ENCODE measurements at places on chromosomes 11 and 22.

- no peak for DNase-seq
Measured at GRCh38 chr22:46007848-46008261, 30.9 kb upstream of the WNT7B start.

DNA sequence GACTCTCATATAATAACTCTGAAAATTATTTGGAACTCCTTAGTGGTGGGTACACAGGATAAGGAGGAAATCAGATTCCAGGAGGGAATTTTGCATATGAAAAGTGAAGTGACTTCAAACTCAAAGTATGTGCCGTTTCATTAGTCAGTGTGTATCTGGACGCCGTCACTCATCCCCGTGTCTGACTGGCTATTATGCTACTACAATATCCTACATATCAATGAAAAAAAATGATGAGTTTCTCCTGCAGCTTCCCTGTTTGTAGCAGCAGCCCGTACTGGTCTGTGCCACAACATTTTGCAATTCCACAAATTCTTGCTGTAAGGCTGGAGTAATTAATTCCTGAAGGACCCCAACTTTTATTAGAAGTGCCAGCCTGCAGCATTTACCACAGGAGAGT lies 16.5 kb downstream of the WT1 start:
- no peak for DNase-seq

DNA sequence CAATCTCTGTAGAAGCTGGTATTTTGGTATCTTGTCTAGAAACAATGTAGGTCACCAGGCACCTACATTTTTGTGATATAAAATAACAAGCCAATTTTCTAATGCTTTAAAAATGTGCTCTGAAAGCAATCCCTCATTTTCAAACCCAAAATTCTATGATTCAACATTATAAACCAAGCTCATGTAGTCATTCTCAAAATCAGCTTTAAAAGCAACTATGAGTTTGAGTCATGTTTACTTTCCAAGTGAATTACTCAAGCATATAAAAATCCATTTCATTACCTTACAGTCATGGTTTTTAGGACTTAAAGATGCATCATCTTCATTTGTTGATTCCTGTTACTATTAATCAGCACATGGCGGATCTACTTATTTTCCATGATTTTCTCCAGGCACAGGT lies 216.4 kb downstream of the GRM5 start:
- DNase-seq = no peak

GRCh38 chr11:126332221-126332711 lies 23.2 kb upstream of the ST3GAL4 start:
- no peak for DNase-seq

GRCh38 chr11:107819361-107820014 lies 39.1 kb downstream of the SLC35F2 start:
- no peak for DNase-seq

- no peak for DNase-seq
Measured at GRCh38 chr11:90438069-90438468, 215.2 kb upstream of the CHORDC1 start.

DNA sequence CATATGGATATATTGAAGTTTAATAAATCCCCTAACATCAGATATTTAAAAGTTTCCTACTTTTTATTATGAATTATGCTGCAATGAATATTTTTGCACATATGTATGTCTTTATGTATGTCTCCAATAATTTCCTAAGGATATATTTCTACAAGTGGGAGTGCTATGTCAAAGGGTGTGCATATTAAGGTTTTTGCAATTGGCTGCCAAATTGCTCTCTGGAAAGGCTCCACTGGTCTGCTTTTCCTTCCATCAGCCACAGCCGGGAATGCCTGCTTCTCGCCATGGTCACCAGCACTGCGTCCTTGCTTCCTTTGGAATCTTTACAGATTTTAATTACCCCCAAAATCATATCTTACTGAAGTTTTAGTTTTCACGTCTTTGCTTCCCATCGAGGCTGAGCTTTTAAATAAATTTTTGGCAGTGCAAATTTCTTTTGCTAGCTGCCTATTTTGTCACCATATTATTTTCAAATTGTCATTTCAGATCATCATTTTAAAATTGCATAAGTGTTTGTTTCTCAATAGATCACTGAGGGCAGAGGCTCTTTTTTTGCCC lies 221.7 kb downstream of the SNX19 start:
- DNase-seq = no peak

DNA sequence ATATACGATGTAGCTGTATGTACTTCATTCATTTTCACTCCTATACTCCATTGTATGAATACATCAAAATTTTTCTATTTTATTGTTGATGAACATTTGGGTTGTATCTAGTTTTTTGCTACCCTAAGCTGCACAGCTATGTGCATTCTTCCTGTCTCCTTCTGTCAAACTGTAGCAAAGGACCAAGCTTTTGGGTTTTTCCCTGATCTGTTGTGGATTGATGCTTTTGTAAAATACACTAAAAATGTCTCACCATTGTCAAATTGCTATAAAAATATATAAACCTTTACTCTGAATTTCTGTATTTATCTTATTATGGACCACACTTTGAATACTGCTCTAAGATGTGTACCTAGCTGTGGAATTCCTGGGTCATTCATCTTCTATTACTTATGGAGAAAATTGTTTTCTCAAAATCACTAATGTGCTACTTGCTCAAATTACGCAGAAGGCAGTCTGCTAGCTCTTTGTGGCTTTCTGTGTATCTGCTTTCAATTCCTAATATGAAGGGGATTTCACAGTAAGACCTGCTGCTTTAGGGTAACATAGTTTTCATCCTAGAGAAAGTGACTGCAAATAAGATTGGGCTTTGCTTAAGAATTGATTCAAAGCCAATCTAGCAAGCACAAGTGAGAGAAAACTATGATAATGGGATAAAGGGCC lies 123.4 kb downstream of the CYP2R1 start:
- DNase-seq = no peak

DNA sequence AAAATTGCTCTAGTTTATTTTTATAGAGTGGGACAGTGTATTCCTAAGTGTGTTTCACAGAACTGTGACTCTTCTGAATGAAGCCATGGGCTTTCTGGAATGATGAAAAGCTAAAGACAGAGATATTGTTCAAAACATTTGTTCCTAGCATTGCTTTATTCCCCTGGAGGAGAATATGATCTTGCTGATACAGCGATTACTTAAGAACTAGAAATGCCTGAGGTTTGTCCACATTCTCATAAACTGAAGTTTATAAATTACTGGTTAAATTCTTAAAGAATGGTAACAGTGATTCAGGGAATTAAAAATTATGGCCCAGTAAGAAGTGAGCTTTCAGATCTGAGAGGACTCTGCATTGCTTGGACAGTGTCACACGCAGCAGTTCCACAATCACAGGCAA lies 690.3 kb downstream of the FAM181B start:
- no peak for DNase-seq

DNA sequence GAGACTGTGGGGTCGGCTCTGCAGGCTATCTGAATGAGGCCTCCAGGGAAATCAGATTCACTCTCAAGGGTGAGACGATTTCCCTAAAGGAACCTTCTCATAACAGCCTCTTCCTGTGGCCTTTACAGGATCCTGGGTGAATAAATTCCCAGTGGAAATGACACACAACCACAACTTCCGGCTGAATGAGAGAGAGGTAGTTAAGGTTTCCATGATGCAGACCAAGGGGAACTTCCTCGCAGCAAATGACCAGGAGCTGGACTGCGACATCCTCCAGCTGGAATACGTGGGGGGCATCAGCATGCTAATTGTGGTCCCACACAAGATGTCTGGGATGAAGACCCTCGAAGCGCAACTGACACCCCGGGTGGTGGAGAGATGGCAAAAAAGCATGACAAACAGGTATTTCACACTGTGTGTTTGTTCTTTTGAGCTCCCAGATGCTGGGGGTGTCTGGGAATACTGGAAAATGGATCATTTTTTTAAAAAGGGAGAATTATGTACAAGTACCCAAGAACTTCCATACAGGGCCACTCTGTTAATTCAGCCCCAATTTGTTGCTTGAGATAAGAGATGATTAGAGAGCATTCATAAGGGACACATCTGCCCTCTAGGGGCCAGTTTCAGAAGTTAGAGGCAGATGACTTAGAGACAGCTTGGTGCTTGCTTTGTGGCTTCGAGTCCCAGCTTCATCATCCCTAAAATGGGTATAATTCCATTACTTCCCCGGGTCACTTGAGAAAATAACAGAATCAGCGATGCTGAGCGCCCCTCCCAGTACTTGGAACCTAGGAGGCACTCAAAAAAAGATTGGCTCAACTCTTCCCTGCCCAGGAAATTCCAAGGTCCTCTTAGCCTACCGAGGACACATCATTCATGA lies 10.2 kb downstream of the SERPIND1 start:
- DNase-seq = peak; percentile 72

- no peak for DNase-seq
Measured at GRCh38 chr22:49658902-49659280, 168.8 kb downstream of the BRD1 start.

DNA sequence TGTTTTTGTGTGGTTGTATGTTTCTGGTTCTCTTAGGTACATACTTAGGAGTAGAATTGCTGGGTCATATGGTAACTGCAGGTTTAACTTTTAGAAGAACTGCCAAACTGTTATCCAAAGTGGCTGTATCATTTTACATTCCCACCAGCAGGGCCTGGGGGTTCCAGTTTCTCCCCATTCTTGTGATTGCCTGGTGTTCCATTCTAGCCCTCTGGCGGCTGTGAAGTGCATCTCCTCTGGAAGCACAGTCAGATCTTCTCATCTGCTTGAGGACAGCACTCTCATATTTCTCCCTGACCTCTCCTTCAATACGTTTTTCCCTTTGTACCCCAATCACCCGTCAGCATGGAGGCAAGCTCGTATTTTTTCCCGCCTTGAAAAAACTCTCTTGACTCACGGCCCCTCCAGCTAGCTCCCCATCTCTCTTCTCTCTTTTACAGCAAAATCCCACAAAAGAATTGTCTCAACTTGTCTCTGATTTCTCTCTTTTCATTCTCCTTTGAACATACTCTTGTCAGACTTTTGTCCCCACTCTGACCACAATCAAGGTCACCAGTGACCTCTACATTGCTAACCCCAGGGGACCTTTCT lies 56.8 kb upstream of the THY1 start:
- peak; percentile 18 for DNase-seq

DNA sequence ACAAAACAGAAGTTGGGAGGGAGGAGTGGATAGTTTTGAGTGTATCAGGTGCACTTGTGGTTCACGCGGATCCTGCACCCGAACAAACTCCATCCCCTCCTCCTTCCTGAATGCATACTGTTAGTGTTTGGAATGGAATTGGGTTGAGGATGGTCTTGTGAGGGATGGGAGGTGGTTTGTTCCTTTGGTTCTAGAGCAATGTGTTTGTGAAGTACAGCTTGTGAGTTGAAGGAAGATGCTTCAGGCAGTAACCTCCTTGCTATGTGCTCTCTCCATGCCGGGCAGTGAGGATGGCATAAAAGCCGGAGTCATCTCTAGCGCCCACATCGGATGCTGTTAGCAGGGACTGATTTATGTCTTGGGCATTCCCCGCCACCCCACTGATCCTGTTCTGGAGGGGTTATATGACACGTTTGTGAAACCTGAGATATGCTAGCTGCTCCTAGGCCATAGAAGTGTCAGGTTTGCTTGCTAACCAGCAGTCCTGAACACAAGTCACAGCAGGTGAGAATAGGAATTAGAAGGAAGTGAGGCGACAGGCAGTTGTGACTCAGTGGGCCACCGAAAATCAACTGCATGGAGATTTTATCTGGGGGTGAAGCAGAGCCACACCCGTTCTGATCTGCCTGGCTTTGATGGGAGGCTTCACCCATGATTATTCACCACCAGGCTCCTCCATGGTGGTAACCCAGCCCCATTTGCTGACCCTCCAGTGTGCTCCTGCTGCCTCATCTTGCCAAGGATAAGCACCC lies 2.2 kb downstream of the BCR start:
- peak; percentile 54 for DNase-seq

- no peak for DNase-seq
Measured at GRCh38 chr11:5366856-5367255, 15.5 kb downstream of the OR51B6 start.

GRCh38 chr11:22617868-22618267 lies 7.8 kb downstream of the FANCF start:
- no peak for DNase-seq

DNA sequence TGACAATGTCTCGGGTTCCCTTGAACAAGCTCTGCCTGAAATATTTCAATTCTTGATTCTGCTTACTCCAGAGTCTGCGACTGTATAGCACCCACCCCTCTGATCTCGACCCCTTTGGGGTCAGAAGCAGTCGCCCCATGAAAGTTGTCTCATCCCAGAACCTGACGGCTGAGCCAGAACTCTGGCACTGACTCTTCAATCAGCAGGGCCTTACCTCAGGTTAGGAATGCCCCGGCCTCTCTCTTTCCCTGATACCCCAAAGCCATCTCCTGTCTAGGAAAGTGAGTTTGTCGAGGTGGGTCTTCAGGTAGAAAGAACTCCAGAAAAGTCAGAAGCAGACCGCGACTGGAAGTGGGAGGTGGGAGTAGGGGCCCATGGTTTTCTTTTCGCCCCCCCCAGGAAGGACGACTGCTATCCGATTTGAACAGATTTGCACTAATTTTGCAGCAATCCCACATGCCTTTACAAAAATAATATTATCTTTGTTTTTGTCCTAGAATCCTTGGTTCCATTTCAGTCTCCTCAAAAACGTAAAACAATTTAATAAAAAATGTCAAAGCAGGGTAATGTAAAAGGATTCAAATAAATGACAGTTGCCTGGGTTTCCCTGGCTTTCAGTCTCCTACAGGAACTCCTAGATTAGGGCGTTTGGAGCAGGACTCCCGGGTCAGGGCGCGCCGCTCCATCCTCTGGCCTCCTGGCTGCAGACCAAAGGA lies 898 bp upstream of the ROBO3 start:
- DNase-seq = no peak

DNA sequence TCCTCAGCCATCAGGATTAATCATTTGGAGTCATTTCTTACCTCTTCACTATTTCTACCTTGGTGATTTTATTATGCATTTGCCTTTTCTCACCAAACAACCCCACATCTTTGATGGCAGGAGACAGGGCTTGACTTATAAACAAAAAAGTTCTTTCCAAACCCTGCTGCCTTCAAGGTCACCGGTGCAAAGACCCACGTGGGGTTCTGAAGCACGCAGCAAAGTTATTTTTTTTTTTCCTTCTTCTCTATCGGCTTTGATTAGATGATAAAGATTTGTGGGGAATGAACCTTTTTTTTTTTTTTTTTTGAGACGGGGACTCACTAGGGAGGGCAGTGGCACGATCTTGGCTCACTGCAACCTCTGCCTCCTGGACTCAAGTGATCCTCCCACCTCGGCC lies 44.1 kb downstream of the DRG1 start:
- DNase-seq = no peak

GRCh38 chr11:60887556-60887955 lies 18.8 kb downstream of the PRPF19 start:
- DNase-seq = peak; percentile 75

DNA sequence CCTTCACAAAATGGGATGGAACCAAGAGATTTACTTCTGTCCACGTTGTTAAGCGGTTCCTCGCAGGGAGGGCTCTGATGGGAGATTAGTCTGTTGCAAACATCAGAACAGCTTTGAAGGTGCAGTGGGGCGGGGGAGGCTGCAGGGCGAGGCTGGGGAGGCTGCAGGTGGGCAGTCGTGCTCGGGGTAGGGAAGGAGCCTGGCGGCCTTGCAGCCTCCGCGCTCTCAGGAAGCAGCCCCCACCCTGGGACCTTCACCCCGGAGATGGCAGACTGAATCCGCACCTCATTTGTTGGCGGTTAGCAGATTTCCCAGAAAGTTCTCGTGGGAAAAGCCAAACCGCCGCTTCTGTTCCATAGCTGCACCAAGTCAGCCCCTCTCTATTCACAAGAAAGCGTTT lies 237.3 kb downstream of the BRD1 start:
- no peak for DNase-seq
